ENCODE measurements at places on chromosomes 3 and 15. TPM values are rescaled to one million over a fixed set of nuclear protein-coding genes. Genes with fewer than 3 reads are reported as not detected.

- no peaks in the 10 kb centered on the region for H3K27me3 ChIP-seq
- DNase-seq: no peak
- H3K4me3 ChIP-seq: no peak overlapping the region
- H3K36me3 ChIP-seq: no peaks in the 10 kb centered on the region
- no peaks in the 10 kb centered on the region for H3K4me1 ChIP-seq
These were observed 16.9 kb upstream of the C3orf38 start for GRCh38 chr3:88132894-88133293.

GRCh38 chr15:31458596-31459399 is 132.2 kb downstream of the KLF13 start:
- H3K27me3 ChIP-seq: no peaks in the 10 kb centered on the region
- DNase-seq: no peak
- no peak overlapping the region for H3K27ac ChIP-seq
- no peaks in the 10 kb centered on the region for H3K36me3 ChIP-seq
- no peaks in the 10 kb centered on the region for H3K4me1 ChIP-seq

DNA sequence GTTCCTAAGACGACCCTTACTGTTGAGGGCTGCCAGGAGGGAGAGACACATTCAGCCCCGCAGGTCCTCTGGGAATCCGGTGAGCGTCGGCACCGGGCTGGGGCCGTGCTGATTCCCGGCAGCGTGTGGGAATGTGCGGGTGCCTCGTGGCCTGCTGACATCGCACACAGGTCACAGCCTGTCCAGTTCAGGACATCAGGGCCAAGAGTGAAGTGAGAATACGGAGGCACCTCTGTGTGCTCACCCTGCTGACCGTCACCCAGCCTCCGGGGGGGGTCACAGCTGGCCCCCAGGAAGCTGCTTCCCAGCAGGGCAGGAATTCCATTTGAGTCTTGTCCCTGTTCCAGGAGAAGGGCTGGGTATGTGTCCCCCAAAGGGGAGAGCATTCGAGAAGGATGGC is 53.6 kb downstream of the PGPEP1L start:
- no peak for DNase-seq
- H3K4me3 ChIP-seq: no peak overlapping the region

GRCh38 chr3:51389423-51390183 is 1.5 kb upstream of the RBM15B start:
- H3K36me3 ChIP-seq: no peaks in the 10 kb centered on the region
- H3K4me3 ChIP-seq: no peak overlapping the region
- no peak for DNase-seq
- peaks cover 15% of the 10 kb centered on the region for H3K4me1 ChIP-seq
- H3K27me3 ChIP-seq: no peaks in the 10 kb centered on the region

DNA sequence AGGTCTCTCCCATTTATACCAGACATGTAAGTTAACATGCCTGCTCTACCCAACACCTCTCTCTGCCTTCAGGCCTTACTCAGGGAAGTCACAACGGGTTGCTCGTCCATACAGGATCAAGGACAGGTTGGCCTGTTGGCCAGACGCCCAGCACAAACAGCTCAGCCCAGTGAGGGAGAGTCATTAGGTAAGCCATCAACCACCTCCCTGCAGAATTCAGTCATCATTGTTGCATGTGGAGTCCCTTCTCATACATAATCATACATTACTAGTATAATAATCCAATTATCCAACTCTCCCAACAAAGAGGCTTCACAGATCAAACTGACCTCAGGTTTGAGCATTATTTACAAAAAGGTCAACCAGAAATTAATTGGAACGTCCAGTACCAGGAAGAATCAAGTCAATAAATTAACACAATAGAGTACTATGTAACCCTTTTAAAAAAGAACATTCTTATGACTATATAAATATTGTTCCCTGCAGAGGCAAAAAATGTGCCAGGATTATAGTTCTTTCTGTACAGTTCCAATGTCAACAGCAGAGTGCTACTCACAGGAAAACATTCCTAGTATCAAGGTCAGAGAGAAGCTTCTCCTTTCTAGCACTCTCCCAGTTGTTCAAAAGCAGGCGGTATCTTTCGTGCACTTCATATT is 33.2 kb downstream of the HOMER2 start:
- no peaks in the 10 kb centered on the region for H3K36me3 ChIP-seq
- H3K27me3 ChIP-seq: no peaks in the 10 kb centered on the region
- peak overlapping the region; percentile 11 for H3K27ac ChIP-seq
- DNase-seq: peak; percentile 66
- H3K4me1 ChIP-seq: peaks cover 17% of the 10 kb centered on the region

DNA sequence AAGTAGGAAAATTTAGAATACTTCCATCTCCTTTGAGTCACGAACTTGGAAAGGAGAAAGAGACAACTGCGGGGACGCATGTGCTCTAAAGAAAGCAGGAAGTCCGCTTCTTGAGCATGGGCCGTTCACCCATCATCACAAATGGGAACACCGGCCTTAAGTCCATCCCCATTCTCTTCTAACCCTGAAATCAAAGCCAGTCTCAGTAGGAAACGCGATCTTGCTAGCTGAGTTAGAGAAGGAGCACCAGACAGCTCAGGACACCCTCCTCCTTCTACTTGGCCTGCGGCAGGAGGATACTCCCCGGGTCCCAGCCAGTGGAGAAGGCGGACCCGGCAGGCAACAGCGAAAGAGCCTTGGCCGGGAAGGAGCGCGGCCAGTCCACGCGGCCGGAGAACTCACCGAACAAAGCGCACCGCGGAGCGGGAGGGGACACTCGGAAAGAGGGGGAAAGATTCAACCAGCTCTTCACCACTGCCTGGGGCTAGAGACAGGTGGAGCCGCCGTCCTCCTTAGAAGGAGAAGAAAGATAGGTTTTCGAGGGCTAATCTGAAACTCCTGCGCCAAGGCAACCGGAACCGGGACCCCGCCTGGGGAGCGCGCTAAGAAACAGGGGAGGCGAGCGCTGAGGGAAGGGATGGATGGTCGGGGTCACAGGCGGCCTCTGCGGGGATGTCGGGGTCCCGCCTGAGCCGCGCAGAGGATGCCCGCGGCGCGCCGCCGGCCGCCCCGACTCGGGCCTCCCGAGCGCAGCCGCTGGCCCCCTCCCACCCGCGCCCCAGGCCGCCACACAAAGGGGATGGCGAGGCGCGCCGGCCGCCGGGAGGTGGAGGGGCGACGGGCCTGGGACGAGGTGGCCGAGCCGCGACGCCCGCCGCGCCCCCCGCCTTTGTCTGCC is 818 bp downstream of the SLC4A7 start:
- peak; percentile 61 for DNase-seq
- H3K27me3 ChIP-seq: no peaks in the 10 kb centered on the region
- H3K4me3 ChIP-seq: peak overlapping the region; percentile 71

DNA sequence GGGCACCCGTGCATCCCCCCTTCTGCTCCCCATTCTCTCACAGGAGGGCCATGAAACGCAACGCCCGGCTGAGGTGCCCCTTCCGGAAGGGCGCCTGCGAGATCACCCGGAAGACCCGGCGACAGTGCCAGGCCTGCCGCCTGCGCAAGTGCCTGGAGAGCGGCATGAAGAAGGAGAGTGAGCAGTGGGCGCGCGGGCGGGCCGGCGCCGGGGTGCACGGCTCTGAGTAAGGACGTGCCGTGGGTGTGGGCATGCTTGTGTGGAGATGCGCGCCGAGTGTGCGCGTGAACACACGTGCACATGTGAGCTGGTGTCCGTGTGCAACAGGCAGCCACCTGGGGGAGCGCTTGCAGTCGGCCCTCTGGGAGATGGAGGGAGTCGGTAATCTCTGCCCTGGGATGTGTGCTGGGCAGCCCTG is 28.1 kb downstream of the NR1I2 start:
- no peak overlapping the region for H3K27ac ChIP-seq
- no peaks in the 10 kb centered on the region for H3K4me1 ChIP-seq
- H3K36me3 ChIP-seq: no peaks in the 10 kb centered on the region
- DNase-seq: no peak

GRCh38 chr3:102237181-102237580 is 197.6 kb upstream of the ZPLD1 start:
- H3K4me1 ChIP-seq: no peaks in the 10 kb centered on the region
- H3K27me3 ChIP-seq: no peaks in the 10 kb centered on the region
- no peak overlapping the region for H3K27ac ChIP-seq
- no peak overlapping the region for H3K4me3 ChIP-seq

DNA sequence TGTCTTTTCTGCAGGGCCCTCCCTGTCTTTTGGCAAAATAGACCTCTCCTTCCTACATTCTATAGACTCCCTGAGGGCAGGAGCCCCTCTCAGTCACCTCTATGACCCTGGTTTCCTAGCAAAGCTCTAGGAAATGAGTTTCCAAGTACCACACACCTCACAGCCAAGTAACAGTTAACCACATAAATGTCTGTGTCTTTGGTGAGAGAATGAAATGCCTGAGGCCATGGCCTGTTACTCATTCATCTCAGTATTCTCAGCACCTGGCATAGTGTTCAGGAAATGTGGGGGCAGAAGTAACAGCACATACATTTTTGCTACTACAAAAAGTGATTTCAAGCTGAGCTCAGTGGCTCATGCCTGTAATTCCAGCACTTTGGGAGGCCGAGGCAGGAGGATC is 21.0 kb downstream of the RFT1 start:
- peak overlapping the region; percentile 69 for H3K27ac ChIP-seq
- H3K27me3 ChIP-seq: no peaks in the 10 kb centered on the region
- no peak for DNase-seq
- peaks cover 2% of the 10 kb centered on the region for H3K4me1 ChIP-seq
- no peaks in the 10 kb centered on the region for H3K36me3 ChIP-seq

- H3K4me1 ChIP-seq: no peaks in the 10 kb centered on the region
- H3K27me3 ChIP-seq: no peaks in the 10 kb centered on the region
- H3K36me3 ChIP-seq: no peaks in the 10 kb centered on the region
- H3K27ac ChIP-seq: no peak overlapping the region
- peak overlapping the region; percentile 21 for H3K4me3 ChIP-seq
- peak; percentile 44 for DNase-seq
These were observed 156.2 kb downstream of the FGF12 start for GRCh38 chr3:192570821-192571791.

- no peak for DNase-seq
- H3K27me3 ChIP-seq: no peaks in the 10 kb centered on the region
- H3K27ac ChIP-seq: no peak overlapping the region
- H3K36me3 ChIP-seq: no peaks in the 10 kb centered on the region
These were observed 4.7 kb upstream of the CLASP2 start for GRCh38 chr3:33722626-33723370.

DNA sequence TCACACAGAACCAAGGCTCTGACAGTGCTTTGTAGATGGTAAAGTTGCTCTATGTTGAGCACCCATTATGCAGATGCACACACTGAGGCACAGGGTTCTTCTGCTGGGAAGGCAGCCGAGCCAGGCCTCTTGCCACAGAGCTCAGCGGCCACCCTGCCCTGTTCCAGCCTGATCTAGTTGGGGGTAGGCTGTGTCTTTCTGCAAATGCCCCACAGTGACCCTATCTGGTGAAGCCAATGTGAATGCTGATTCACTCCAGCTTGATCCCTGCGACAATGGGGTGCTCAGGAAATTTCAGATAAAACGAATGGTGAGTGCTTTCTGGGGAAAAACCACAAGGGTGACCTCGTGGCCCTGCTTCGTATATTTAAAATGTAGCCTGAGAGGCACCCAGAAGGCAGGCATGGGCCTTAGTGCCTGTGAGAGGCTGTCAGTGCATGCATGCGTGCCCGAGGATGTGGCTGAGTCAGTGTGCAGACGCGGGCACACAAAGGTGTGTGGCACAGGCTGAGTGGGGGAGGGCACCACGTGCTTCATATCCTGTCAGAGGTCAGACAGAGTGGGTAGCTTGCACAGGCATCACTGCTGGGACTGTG is 85.7 kb downstream of the ATP2B2 start:
- DNase-seq: no peak
- no peaks in the 10 kb centered on the region for H3K27me3 ChIP-seq

GRCh38 chr3:51680663-51681230 is 9.7 kb downstream of the TEX264 start:
- no peak overlapping the region for H3K4me3 ChIP-seq
- H3K4me1 ChIP-seq: no peaks in the 10 kb centered on the region
- H3K27ac ChIP-seq: no peak overlapping the region
- DNase-seq: no peak
- no peaks in the 10 kb centered on the region for H3K27me3 ChIP-seq

DNA sequence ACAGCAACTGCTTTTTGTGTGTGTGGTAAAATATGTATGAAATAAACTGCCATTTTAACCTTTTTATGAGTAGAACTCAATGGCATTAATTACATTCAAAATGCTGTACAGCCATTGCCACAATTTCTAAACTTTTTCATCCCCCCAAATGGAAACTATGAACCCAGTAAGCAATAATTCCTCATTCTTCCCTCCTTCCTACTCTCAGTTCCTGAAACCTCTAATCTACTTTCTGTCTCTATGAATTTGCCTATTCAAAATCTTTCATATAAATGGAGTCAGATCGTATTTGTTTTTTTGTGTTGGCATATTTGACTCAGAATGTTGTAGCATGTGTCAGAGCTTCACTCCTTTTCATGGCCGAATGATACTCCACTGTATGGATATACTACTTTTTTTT is 5.3 kb upstream of the BLM start:
- no peak for DNase-seq
- H3K4me1 ChIP-seq: no peaks in the 10 kb centered on the region
- no peak overlapping the region for H3K27ac ChIP-seq
- H3K4me3 ChIP-seq: no peak overlapping the region
- H3K27me3 ChIP-seq: no peaks in the 10 kb centered on the region

DNA sequence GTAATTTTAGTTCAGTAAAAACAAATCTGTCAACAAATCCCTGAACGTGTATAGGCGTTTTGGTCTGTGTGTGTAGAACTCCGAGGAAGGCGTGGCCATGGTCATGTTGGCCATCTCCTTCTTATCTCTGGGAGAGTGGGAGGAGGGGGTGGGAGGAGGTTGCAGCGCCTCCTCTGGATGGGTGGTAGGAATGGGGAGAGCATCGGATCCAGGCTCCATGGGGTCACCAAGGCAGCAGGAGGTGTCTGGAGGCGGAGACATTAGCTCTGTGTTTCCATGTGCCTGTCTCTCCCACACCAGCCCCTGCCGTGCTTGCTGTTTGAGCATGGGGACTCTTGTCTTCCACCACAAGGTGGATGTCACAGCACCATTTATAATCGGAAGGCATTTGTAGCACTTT is 34.5 kb upstream of the TRPM1 start:
- no peaks in the 10 kb centered on the region for H3K27me3 ChIP-seq
- no peak for DNase-seq
- H3K4me1 ChIP-seq: no peaks in the 10 kb centered on the region

DNA sequence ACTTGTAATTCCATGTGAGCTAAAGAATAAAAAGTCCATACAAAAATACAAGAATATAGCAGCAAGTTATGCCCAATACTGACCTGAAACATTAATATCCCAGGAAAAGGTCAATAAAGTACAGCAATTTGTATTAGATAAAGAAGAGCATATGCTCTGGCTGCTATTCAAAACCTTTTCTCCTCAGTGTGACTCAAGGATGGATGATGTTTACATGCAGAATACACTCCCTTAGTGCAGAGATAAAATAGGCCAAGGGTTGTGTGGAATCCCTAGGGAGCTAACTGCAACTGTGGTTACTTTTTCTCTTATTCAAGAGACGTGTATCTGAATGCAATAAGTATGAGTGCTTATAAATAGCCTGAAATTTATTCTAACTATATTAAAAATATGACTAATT is 78.7 kb downstream of the SLC9A9 start:
- H3K27me3 ChIP-seq: no peaks in the 10 kb centered on the region
- no peak overlapping the region for H3K4me3 ChIP-seq
- peaks cover 6% of the 10 kb centered on the region for H3K4me1 ChIP-seq
- DNase-seq: no peak

RYR3 gene
- 0.96 TPM for total RNA-seq

DPPA2 gene
- not detected for total RNA-seq

AQR gene
- 27.5 TPM for total RNA-seq

LOXL1 gene
- 19.9 TPM for total RNA-seq

TTLL13 gene
- total RNA-seq: not detected

HTR3E gene
- not detected for total RNA-seq

POMGNT2 gene
- total RNA-seq: 26.8 TPM

CHRNA3 gene
- total RNA-seq: not detected

SEMA3F gene
- 4.1 TPM for total RNA-seq

IL20RB gene
- total RNA-seq: 0.60 TPM

TLR9 gene
- 0.22 TPM for total RNA-seq

BUB1B gene
- total RNA-seq: 1.8 TPM

BHLHE40 gene
- 54.1 TPM for total RNA-seq

ITIH4 gene
- total RNA-seq: 2.7 TPM

Measured in ovary (tissue), 10 donors.